SIG-M5 (cell line): ENCODE measurements at places on chromosomes 7 and 10.

DNA sequence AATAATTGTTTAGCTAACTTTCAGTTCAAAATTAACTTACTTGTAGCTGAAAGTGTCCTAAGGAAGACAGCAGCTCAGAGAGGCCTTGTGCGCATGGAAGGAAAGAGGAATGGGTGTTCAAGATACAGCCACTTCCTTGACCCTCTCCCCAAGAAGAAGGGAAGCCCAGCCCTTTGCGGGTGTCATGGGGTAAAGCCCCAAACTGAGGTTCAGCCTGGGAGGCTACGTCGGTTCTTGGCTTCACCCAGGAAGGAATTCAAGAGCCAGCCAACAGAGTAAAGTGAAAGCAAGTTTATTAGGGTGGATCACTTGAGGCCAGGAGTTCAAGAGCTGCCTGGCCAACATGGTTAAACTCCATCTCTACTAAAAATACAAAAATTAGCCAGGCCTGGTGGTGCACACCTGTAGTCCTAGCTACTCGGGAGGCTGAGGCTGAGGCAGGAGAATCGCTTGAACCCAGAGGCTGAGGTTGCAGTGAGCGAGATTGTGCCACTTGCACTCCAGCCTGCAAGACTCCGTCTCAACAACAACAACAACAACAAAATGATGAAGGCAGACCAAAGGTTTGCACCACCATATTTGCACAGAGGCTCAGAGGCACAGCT lies 15.9 kb downstream of the GPRIN2 start:
- DNase-seq = no peak

- no peak for DNase-seq
Measured at GRCh38 chr10:90988802-90989201, 67.9 kb upstream of the ANKRD1 start.

GRCh38 chr10:3131098-3131497 lies 41.5 kb downstream of the PITRM1 start:
- no peak for DNase-seq

DNA sequence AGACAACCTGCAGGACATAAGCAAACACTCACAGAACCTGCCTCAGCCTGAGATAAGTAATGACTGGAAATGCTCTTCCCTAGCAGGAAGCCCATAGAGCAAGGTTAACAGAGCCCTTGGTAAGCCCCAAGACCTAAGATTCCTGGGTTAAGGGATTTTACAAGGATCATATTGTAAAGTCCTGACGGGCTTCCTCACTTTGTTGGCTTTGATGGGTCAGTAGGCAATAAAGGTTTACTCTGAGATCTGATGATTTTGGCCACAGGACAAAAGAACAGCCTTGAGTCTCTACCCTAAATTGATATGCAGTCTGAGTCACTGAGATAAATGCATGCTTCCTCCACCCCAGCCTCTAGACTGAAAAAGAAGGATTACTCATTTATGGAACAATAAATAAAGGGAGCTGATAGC lies 270.8 kb downstream of the HTR7 start:
- DNase-seq = no peak

DNA sequence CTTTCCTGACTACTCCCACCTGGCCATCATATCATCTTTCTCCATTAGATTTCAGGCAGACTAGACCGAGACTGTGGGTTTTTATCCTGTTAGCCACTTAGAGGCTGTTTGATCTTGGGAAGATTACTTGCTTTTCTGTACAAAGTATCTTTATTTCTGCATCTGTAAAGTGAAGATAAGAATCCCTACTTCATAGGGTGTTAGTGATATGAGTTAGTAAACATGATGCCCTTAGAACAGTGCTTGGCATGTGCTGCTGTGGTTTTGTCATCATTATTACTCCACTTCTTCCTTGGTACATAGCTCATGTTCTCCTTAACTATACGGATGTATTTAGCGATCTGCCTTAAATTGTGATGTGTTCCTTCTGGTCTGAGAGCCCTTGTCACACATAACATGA lies 165.2 kb downstream of the AUTS2 start:
- no peak for DNase-seq

DNA sequence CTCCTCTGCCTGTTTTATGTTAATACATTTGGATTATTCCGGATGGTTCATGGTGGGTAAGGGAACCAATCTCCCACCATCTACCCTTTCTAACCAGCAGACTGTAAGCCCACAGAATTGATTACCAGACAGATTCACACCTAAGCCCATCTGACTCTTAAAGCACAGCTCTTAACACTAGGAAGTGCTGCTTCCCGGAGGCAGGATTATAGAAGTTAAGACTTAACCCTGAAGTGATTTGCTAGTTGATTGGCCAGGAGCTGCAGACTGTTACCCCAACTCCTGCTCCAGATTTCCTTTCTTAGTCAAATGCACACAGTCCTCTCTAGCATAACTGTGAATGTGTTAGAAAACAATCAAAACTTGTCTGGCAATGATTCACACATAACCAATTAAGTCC lies 221.7 kb downstream of the CDK14 start:
- no peak for DNase-seq

GRCh38 chr10:97207131-97207530 lies 21.4 kb upstream of the SLIT1 start:
- no peak for DNase-seq

DNA sequence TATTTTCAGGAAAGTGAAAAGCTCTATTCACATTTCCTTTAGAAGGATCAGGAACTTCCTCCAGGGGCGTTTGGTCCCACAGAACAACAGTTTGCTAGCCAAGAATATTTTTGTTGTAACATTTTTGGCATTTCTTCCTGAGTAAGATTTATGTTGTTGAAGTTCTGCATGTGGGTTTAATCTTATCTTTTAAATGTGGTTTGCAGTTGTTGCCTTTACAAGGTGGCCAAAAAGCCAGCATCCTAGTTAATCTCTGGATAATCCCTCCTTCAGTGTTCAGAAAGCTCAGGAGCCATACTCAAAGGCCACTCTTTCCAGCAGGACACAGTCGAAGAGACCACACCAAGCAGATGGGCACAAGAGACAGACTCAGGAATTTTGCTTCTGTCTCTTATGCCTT lies 30.0 kb downstream of the SLC26A4 start:
- no peak for DNase-seq

DNA sequence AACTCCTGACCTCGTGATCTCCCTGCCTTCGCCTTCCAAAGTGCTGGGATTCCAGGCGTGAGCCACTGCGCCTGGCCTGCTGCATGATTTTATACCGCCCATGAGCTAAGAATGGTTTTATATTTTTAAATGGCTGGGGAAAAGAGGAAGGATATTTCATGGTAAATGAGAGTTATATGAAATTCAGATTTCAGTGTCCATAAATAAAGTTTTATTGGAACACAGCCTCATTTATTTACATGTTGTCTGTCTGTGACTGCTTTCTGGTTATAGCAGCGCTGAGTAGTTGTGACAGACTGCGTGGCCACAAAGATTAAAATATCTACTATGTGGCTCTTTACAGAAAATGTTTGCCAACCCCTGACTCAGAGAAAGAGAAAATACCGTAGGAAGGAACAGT lies 2.2 kb downstream of the TRRAP start:
- no peak for DNase-seq

DNA sequence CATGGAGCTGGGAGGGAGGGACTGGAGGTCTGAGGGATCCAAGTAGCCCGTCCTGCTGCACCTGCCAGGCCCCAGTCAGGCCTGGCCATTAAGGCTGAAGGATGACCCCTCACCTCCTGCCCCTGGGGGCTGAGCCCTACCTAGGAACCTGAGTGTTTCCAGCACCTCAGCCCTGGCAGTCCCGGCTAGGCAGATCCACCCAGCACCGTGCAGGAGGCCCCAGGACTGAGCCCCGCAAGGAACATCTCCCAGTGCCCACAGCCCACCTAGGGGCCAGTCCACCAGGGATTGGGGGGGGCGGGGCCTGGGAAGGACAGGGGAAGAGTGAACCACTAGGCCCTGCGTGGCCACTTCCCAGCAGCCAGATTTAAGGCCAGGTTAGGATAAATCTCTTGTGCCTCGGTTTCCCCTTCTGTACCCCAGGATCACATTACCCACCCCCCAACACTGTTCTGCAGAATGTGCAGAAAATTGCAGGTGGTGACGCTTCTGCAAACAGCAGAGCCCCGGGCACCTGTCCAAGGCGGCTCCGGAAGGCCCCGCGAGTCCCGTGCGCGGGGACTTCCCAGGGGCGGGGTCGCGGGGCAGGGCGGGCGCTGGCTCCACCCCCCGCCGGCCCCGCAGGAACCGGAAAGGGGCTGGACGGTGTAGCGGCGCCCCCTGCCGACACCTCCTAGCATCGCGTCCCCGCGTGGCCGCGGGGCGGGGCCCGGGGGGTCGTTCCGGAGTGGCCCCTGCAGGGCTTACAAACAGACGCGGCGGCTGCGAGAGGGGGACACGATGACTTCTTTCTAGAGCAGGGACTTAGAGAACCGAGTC lies 55.9 kb downstream of the PWWP2B start:
- no peak for DNase-seq

DNA sequence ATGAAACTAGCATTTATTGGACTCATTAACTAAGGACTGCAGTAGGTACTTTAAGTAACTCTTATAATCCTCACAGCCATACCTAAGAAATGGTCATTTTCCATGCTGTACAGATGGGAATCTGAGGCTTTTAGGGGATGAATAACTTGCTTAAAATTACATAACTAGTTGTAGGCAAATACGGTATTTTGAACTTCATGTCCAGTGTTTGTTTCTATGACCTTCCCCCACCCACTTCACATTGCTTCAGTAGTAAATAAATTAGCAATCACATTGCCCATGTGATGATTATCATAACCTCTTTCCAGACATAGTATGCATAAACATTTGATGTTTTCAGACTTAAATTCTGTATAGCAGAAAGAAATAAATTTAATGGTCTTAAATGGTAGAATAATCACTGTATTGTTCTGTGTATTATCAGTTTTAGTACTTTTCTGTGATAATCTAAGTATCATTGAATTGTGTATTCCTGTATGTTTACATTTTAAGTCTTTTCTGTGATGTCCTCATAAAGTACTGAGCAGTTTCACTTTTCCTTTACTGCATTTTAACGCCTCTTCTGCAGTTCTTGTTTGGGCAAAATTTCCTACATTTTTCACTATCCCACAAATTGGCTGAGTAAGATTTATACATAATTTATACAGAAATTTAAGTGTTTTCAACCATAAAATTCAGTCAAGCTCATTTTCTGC lies 48.3 kb downstream of the ANKIB1 start:
- DNase-seq = no peak

DNA sequence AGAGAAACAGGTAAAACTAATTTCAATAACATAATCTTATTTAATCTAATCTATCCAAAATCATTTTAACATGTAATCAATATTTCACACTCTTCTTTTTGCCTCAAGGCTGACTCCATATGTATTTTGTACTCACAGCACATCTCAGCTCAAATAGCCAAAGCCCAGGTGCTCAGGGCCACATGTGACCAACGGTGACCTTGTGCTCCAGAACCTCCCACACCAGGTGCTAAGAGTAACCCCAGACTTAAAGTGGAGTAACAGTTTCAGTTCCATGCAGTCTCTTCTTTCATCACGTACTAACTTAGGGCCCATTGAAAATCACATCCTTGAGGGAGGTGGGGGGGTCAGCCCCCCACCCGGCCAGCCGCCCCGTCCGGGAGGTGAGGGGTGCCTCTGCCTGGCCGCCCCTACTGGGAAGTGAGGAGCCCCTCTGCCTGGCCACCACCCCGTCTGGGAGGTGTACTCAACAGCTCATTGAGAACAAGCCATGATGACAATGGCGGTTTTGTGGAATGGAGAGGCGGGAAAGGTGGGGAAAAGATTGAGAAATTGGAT lies 47.3 kb downstream of the NCAPG2 start:
- DNase-seq = no peak

DNA sequence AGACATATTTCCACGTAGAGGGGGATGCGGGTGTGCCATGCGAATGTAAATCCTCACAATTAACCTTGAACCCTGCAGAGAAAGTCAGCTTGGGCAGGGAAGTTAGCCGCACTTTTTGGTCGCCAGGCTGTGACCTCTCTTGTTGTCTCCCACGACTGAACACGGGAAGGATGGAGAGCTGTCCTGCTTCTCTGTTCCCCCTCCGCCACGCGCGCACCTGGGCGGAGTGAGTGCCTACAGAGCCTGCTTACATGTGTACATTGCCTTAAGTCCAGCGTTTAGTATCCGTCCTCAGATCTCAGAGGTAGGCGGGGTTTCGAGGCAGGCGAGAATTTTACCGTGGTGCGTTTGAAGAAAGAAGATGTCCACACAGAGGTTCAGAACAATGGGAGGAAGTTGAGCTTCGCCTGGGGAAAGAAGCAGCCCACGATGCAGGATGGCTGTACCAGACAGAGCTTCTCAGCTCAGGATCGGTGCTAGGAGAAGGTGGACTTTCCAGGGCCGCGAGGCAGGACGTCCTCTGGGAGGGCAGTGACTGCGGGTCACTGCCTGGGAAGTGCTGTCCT lies 482 bp upstream of the ERCC6 start:
- DNase-seq = no peak

DNA sequence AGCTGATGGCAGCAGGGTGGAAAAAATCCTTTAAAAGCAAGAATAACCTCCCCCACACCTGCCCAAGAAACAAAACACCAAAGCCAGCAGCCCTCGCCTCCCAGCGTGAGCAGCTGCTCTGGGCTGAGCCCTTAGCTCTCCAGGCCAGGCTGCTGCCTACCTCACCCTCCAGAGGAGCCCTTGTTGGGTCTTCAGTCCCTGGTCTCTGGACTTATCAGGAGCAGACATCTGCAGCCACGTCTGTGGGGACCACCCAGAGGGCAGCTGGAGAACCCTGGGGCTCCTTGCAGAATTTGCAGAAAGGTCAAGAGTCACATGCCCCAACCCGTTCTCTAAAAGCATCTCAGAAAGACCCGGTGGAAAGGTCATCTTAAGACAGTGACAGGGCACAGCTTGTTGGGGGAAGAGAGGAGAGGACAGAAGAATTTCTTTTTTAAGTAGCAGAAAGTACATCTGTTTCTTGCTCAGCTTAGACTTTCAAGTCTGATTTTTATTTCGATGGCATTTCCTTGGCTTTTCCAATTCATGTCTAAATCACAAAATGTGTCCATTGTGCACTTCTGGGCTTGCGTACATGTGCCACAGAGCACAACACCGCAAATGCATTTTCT lies 425.7 kb upstream of the NFE2L3 start:
- no peak for DNase-seq

DNA sequence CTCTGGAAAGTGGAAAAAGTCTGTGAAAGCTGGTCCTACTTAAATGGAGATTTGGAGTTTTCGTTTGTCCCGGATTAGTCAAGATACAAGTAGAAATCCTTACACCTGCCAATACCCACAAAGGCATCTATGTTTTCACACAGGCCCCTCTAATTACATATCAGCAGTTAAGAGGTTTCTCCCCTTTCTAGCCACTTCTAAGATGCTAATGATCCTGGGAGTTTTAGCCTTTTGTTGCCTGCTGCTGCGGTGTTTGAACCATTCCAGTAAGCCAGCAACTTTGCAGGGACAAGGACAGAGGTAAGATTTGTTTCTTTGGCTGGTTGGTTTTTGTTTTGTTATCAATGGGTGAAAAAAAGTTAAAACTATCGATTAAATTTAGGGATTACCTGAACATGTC lies 5.8 kb upstream of the C1QL3 start:
- DNase-seq = no peak

DNA sequence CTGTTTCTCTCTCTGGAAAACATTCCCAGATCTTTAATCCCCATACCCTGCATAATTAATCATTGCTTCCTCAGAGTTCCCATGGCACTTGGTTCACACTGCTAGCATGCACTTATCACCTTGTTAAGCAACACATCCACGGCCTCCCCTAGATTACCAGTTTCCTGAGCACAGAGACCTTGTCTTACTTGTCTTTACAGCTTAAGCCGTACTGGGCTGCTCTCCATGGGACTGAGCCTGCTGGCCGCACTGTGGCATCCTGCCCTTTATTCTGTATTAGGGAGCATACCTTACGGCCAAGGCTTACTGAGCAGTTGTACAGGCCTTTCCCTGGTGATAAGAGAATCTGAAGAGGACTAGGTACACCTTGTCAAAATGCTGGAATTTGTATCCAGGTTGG lies 190.2 kb downstream of the REEP3 start:
- no peak for DNase-seq

- no peak for DNase-seq
Measured at GRCh38 chr10:15758618-15759017, 38.9 kb upstream of the ITGA8 start.
